ENCODE measurements at places on chromosomes 11 and 22. TPM values are rescaled to one million over a fixed set of nuclear protein-coding genes. Genes with fewer than 3 reads are reported as not detected.

The TENM4 gene
- total RNA-seq: not detected

The UBQLN3 gene
- not detected for total RNA-seq

The CRYBA4 gene
- total RNA-seq: 1.3 TPM

The IL18 gene
- total RNA-seq: not detected

The MOV10L1 gene
- 1.1 TPM for total RNA-seq

The CBLIF gene
- total RNA-seq: not detected

All from OCI-LY7 (cell line).